ENCODE measurements at places on chromosomes 7 and 10.

GRCh38 chr7:2763597-2763996, 75.6 kb downstream of the AMZ1 start:
- no peak for DNase-seq

DNA sequence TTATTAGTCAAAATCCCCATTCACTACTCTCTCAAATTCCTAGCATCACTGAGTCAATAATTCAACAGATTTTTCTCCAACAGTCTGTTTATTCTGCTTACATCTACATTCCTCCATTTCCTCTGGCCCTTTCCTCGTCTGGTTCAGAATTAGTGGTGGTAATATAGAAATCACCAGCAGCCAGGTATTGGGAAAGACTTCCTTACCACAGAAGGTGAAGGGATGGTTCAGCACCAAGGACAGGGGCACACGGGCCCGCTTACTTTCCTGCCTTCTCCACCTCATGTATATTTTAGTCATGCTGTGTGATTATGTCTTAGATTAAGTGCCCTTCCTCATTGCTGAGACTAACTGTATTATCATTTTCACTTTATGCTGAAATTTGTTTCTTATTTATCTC, 70.4 kb upstream of the APBB1IP start:
- DNase-seq: peak; percentile 69

DNA sequence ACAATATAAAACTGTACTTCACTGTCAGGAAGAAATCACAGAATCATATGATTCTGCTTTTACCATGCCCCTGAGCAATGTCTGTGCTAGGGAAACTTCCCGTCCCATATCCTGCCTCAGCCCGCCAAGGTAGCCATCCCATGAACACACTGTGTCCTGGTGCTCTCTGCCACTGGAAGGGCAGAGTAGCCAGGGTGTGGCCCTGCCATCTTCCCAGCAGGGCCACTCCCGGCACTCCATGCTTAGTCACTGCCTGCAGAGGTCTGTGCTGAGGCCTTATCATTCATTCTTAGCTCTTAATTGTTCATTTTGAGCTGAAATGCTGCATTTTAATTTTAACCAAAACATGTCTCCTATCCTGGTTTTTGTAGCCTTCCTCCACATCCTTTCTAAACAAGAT, 31.8 kb downstream of the AP3M1 start:
- DNase-seq: no peak

GRCh38 chr10:49000437-49001398, 61.1 kb upstream of the LRRC18 start:
- DNase-seq: no peak

- peak; percentile 30 for DNase-seq
Observed at GRCh38 chr10:25867321-25867720, 66.7 kb upstream of the MYO3A start.

- DNase-seq: no peak
Observed at GRCh38 chr10:56604624-56605023, 243.6 kb upstream of the ZWINT start.

DNA sequence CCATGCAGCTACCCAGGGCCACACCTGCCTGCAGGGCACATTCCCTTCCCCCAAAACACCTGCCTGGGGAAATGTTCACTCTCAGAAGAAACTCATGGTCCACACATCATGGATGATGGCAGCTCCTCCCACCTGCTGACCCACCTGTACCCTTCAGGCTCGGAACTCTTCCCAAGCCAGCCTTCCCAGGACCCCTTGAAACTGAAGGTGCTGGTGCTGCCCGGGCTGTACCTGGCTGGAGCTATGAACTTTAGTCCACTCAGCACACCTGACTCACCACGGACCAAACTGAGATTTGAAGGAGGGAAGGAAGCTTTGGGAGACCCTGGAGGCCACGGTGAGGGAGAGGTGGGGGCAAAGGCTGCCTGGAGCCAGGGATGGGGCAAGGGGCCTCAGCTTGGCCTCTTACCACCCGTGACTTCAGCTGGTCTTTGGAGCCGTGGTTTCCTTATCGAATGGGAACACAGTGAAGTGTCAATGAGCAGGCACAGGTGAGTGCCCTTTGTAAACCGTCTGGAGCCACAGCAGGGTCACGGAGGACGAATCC, 30.1 kb upstream of the INPP5A start:
- DNase-seq: no peak
